Stimulated activated CD4-positive, alpha-beta T cell treated with anti-CD3 and anti-CD28 coated beads, Interleukin-15, amount 100 ng/mL, for 1 hour (primary cell): ENCODE measurements at places on chromosomes 3 and 15.

DNA sequence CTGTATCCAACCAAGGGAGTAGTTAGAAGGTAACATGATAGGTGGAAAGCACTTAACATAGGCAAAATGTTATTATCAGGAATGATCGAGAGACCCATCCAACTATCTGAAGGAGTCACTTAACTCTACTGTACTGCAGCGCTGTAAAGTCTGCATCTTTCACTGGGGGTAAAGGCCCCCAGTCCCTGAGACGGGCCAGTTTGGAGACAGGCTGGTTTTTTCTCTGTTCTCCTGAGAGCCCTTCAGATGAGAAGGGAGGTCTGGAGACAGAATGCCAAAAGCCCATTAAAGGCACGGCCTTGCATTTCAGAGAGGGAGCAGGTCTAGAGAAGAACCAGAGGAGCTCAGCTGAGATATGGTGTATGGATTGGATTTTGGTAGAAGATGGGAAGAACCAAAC, 71.3 kb upstream of the CGNL1 start:
- DNase-seq: no peak

DNA sequence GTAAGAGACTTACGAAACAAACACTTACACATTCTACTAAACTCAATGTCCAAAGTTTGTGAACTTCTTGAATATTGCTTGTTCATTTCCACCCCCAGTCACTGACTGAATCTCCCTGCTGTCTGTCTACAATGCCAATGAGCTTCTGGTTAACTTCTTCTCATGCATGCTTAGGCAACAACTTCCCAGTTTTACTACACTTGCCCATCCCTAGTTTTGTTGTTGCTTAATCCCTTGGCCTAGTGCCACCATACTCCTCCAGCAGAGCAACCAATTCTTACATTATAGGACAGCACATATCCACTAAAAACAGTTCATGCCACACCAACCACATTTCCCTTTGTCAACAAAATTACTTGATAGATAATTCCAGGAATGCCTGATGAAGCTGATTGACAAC, 40.9 kb upstream of the CCR2 start:
- no peak for DNase-seq

DNA sequence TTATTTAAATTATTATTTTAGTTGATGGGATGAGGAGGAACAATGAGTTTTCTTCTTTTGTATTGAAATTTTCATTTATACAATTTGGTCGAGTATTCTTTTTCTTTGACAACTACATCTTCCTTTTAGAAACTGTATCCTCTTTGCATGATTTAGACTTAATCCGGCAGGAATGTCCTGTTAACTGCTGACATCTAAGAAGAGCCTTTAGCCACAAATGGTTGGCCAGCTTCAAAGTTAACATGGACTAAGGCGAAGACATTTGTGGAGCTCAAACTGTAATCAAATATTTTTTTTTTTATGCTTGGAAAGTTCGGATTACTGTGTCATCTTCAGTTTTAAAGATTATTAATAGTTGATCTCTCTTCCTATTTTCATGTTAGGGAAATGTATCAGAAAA, 43.2 kb downstream of the RIOX2 start:
- DNase-seq: no peak

- no peak for DNase-seq
These were observed 42.8 kb upstream of the ROBO1 start for GRCh38 chr3:79810581-79810980.

DNA sequence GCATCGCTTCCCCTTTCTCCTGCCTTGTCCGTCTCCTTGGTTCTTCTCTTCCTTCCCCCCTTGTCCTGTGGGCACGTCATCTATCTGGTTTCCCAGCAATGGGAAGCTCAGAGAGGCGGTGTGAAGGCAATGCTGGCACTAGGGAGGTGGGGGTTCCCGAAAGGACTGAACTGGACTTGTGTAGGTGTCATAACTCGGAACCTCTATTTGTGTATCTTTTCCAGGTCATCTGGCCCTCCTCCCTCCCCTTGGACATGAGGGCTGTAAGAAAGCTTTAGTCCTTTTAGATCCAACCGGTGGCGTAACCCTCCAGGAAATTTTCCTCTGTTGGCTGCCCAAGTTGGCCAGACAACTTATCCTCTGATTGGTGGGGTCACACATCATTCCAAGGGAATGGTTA, 231.5 kb upstream of the TLE3 start:
- no peak for DNase-seq

- no peak for DNase-seq
These were observed 134.8 kb downstream of the THRB start for GRCh38 chr3:24359645-24360462.

GRCh38 chr3:5297895-5298294, 110.4 kb downstream of the EDEM1 start:
- no peak for DNase-seq

- no peak for DNase-seq
These were observed 522.4 kb upstream of the ADAMTS9 start for GRCh38 chr3:65210026-65210814.

GRCh38 chr15:58966698-58967097, 20.8 kb upstream of the RNF111 start:
- DNase-seq: no peak

DNA sequence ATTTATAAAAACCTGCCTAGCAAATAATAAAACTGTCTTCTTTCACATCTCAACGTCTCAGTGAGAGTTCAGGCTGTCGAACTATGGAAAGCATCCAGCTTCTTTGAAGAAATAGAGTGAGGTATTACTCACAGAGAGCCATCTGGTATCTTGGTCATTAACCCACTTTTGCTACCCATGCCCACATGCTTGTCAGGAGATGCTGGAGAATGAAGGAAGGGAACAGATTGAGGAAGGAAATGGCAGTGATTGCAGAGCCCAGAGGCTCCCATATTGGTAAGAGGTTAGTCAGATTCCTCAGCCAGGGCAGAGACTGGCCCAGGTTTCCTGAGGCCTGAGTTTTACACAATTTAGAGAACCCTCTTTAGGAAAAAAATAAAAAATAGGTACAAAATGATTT, 119.1 kb downstream of the B3GALNT1 start:
- DNase-seq: no peak

DNA sequence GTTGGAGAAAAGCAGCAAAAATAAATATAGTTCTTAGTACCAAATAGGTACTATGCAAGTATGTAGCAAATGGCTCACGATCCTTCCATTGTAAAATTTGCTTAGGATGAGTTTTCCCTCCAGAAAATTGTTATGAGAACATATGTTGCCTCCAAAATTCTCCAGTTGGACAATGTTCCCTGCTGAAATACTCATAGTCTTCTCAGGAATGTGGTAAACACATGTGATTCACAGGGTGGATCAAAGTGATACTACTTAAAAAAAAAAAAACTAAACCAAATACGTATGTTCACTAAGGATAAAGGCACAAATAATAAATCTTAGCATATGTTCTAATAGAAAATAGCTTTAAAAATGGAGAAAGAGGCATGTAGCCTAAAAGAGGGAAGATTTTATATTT, 84.3 kb upstream of the ZNF385D start:
- no peak for DNase-seq

DNA sequence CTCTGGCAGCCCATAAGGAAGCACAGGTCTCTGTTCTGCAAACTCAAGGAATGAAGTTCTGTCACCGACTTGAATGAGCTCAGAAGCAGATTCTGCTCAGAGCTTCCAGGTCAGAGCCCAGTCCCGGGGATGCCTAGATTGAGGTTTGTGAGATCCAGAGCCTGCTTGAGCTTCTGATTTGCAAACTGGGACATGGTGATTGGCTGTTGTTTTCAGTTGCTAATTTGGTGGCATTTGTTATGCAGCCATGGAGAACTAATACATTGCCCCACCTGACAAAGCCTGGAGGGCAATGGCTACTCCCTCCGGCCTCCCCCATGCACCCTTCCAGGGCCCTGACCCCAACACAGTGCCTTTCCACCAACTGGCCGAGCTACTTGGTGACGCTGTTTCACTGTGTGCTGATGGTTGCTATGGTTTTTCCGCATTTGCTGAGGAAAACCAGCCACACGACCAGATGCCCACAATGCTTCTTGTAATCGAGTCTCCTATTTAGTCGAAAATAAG, 379.5 kb upstream of the ATP10A start:
- no peak for DNase-seq

- DNase-seq: no peak
These were observed 20.2 kb downstream of the NIPA1 start for GRCh38 chr15:22806664-22807063.

GRCh38 chr15:84082739-84083138, 152.8 kb upstream of the GOLGA6L4 start:
- no peak for DNase-seq

GRCh38 chr3:132637590-132637989, 22.0 kb downstream of the ACAD11 start:
- no peak for DNase-seq

GRCh38 chr3:144809380-144809779, 837.8 kb downstream of the DIPK2A start:
- DNase-seq: no peak

DNA sequence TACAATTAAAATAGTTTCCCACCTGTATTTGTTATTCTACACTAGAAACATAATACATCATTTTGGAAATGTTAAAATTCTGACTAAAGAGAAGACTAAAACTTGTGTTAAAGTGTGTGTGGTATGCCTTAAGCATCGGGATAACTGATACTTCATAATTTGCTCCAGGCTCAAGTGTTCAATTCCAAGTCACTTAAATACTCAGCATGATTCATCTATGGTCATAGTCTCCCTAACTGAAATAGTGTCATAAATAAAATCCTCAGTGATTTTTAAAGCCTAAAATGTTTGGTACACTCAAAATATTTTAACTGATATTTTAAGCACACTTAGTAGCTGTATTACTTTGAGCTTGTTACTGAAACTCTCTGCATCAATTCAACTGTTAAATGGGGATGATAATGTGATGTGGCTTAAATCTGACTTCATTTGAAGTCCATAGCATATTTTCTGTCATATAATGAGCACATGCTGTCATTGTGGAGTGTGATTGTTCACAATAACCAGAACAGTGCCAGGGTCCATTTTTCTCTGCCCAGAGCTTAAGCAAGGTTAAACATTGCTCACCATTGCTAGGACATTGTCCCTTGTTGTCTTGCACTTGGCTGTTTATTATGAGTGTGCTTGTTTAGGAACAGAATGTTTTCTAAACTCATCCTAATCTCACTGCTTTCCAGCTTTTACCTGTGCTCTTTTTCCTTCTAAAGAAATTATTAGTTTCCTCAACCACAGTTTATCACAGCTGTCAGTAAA, 122.2 kb downstream of the KLHL25 start:
- DNase-seq: no peak

DNA sequence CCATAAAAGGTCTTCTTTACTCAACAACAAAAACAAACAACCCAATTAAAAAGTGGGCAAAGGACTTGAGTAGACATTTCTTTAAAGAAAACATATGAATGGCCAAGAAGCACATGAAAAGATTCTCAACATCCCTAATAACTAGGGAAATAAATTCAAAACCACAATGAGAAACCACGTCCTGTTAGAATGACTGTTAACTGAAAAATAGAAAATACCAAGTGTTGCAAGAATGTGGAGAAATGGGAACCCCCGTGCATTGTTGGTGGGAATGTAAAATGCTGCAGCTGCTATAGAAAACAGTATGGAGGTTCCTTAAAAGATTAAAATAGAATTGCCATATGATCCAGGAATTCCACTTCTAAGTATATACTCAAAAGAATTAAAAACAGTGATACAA, 34.8 kb downstream of the NMNAT3 start:
- no peak for DNase-seq

DNA sequence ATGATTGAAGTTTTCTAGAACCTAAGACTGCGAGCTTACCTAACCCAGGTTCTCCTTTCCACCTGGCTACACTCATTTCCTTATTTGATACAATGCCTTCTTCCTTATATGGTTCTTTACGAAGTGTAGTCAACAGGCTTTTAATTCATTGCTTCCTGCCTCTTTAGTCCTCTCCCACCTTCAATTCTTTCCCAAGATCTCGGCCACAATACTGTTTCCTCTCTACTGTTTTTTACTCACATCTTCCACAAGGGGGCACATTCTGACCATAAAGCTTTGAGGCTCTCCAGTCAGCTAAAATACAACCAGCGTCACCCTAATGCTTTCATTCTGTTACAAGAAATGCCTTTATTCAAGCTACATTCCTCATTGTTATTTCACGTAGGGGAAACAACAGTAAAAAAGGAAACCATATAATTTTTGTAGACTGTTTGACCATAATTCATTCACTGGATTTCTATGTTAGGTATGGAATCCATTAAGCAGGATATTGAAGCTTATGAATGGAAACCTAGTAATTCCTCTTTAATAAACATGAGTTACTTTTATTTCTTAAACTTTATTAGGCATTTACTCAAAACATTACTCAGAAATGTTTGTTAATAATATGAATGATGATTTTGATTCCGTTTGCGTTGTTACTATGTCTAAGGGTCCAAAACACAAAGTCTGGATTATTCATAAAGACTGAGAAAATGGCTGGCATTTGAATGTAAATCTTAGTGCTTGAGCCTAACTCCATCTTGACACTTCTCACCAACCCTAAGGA, 29.5 kb upstream of the VEPH1 start:
- DNase-seq: no peak

GRCh38 chr15:76198456-76199105, 112.7 kb downstream of the ETFA start:
- DNase-seq: no peak

DNA sequence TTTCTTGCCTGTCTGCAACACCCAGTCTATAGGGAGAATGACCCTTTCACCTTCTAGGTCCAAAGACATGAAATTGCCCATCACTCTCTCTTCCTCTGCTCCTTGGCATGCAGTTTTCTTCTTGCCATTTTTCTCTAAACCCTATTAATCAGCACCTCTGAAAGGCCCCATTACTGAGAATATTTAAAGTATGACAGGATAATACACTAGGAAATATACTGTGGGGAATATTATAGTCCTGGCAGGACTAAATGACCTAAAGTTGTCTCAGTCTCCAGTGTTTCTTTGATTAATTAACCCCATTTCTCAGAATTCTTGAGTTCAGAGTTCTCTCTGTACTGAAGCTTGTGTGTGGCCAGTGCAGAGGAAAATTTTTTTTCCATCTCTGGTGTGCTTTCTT, 730.7 kb downstream of the AGBL1 start:
- no peak for DNase-seq

DNA sequence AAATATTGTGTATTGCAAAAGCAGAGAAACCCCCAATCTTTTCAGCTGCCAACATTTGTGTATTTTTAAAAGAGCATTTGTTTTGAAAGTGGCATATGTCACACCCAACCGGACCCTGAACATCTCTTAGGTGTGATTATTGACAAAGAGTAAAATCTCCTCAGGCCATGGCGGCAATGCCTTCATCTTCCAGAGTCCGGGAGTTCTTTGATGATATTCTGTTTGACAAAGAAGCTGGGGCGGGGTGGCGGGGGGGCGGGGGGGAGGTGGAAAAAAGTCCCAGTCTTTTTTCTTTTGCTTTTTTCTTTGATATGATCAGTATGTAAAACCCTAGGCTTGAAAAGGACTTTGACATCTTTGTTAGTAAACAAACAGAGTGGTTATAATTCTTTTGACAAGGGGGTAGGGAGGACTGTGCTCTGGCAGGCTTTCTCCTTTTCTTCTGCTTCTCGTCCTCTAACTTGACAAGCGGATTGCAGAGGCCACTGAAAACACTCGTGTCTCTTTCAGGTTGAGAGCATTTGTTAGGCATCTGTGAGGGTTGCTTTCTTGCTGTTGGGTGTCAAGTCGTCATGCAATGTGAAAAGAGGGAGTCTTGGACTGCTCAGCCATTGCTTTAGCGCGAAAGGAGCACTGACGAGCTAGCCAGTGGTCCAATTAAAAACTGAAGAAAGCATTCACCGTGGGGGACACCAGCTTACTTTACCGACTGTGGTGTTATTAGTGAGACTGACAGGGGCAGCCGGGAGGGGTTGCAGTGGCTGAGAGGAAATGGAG, 243.2 kb downstream of the NSUN3 start:
- no peak for DNase-seq
